Upper lobe of left lung (tissue), 6 donors: ENCODE measurements at places on chromosomes 5 and 9. TPM values are rescaled to one million over a fixed set of nuclear protein-coding genes. Genes with fewer than 3 reads are reported as not detected.
A peak's percentile ranks its signal among the peaks of the same experiment; 100 is the strongest.

The SLC4A9 gene
- 0.15 TPM for total RNA-seq

The CYSRT1 gene
- 2.0 TPM for total RNA-seq

DNA sequence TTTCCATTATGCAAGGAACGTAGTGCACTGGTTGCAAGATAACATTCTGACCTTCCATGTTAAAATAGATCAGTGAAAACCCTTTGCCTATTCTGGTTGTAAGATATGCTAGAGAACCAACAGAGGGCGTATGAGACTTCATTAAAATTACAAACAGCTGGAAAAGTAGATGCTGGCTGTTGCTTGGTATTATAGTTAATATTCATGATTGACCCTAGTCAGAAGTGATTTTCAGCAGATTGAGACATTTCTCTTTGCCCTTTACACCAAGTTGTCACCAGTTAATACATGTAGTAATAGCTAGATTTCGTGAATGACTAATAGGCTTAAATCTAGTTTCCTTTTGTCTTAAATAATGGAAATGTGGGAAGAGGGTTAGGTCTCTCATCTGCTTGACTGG is 13.8 kb upstream of the FGF18 start:
- no peak for DNase-seq

DNA sequence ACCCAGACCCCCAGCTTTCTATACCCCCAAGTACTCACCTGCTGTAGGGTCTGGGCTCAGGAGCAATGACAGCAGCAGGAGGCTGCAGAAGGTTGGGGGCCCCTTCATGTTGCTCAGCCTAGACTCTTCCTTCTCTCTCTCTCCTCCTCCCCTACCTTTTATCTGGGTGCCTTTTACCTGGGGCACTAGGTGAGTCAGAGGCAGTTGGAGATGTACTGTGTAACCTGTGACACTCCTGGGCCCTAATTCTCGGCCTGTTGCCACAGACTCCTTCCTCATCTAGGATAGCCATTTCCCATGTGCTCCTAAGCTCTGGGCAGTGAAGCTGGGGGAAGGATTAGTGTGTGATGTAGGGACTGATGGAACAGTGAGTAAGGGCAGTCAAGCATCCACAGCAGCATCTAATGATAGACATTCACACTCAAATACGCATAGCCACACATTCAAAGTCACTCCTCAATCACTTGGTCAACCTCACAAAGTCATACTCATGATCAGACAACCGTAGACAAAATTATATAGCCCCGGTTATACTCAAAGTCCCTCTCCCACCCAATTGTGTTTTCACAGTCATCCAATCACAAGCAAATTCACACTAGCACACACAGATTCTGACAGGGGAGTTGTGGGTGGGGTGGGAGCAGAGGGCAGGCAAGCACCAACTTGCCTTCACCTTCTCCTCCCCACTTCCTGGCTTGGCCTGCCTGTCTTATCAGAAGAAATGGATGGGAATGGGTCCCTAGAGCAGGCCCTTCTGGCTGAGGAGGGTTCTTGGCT is at the start of gene CCL27:
CCL27 (minus strand) TSS at position 132 of the 777 bp plus-strand sequence; CDS start at position 108, 24 bp downstream.
- no peak for DNase-seq

- no peak for DNase-seq
Observed at GRCh38 chr5:68898951-68899471, 194.8 kb upstream of the SLC30A5 start.

DNA sequence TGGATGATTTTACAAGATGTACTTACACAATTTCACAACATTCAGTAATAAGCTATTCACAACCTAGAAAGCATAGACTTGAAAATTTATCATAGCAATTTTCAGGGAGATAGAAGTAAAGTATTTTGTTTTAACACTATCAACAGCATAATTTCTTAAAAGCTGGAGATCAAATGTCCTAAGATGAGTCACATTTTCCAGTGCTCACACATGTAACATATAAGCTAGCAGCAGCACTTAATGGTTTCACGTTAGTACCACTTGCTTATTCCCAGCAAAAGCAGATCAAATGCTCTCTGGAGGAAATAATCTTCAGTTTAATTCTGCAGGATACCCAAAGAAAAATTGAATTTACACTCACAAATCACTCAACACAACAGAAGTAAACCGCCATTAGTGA is 6.5 kb downstream of the OR13C8 start:
- DNase-seq, result no peak

DNA sequence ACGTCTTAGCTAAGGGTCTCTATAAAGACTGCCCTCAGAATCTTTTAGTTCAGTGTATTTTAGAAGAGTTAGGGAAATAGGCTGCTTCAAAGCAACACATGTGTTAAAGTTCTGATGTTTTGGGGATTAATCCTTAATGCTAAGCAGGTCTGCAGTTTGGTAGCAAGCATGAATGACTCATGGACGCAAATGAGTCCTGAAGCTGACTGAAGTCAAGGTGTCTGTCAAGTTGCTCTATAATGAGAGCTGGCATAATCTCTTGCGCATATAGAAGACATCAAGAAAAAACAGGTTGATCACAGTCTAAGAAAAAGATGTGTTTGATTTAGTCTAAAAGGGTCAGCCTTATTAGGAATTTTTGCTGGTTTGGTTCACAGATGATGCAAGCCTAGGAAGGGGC is 630.1 kb downstream of the CDH12 start:
- DNase-seq, result no peak

- no peak for DNase-seq
Observed at GRCh38 chr5:124021776-124022175, 509.8 kb downstream of the CSNK1G3 start.

DNA sequence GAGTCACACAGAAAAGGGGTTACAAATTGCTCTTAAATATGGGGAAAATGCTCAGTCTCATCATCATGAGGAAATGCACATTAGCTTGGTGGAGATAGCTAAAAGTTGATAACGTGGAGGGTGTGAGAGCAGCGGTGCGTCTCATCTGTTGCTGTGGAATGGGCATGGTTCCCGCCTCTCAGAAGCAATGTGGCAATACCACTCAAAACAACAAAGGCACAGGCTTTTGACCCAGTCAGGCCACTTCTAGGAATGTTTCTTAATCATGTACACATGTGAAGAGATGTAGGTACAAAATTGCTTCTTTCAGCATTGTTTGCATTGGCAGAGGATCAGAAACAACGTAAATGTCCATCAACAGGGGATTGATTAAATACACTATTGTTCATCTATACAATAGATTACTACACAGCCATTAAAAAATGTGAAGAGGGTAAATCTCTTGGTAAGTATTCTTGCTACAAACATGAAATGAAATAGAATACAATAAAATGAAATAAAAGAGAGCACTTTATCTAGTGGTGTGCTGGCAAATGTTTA is 212.6 kb upstream of the MSX2 start:
- DNase-seq, result peak; percentile 60

GRCh38 chr5:61320860-61321259 is 11.2 kb upstream of the ZSWIM6 start:
- DNase-seq, result no peak

The FAM163B gene
- total RNA-seq, result not detected

The COL23A1 gene
- 1.4 TPM for total RNA-seq

- no peak for DNase-seq
Observed at GRCh38 chr5:157359356-157360055, 93.6 kb downstream of the CYFIP2 start.

The CSF1R gene
- total RNA-seq, result 88.1 TPM

GRCh38 chr9:4700091-4700490 is 20.7 kb downstream of the CDC37L1 start:
- no peak for DNase-seq

GRCh38 chr5:139282197-139282557 is 11.4 kb upstream of the MATR3 start:
- no peak for DNase-seq

- DNase-seq, result no peak
Observed at GRCh38 chr9:18994263-18994916, 38.6 kb downstream of the SAXO1 start.

DNA sequence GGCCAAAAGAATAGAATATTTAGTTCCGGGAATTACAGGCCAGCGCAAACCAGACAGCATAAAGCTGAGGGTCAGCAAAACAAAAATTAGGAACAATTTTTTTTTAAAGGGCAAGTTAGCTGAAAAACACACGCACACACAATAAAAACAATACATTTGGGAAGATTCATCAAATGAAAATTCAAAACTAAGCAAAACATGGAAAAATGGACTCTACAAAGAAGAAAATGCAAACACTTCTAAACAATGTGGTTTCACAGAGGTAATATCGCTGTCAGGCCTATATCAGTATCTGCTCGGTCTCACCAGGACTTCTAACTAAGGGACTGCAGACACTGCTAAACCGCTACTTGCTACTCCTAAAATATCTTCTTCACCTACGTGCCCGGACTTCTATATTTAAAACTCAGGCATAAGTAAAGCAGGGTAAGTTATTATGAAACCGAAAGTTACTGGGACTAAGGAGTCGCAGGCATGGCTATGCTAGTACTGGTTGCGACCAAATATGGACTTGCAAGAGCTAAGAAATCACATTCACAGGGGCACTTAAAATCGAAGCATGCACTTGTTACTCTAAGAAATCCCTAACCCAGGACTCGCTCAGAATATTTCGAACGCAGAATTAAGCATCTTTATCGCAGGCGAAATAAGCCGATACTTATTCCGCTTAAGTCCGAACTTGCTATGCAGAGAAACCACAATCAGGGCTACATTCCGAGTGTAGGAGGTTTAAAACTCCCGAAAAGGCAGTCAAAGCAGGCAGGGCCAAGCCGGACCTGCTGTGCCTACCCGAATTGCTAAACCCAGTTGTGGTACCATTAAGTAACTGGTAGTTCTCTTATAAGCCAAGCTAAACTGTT is 2.3 kb downstream of the ANXA2R start:
- no peak for DNase-seq

DNA sequence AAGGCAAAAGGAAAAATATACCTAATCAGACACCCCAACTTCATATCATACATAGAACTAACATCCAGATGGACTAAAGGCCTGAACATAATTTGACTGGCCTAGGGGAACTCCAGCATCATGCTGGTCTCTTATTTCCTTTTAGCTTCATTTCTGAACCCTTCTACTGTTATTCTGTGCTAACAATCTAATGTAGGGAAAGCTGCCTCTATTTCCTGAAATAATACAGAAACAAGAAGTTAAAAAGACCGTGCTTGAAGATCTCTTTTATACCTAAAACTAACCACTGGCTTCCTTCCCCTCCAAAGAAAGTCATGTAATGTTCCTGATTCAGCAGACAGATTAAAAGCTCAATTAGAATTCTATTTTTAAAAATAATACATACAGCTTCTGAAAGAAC is 36.7 kb downstream of the LPAR1 start:
- DNase-seq, result no peak

The BTNL8 gene
- 3.6 TPM for total RNA-seq

- no peak for DNase-seq
Observed at GRCh38 chr9:120711841-120712538, 2.3 kb downstream of the MEGF9 start.

DNA sequence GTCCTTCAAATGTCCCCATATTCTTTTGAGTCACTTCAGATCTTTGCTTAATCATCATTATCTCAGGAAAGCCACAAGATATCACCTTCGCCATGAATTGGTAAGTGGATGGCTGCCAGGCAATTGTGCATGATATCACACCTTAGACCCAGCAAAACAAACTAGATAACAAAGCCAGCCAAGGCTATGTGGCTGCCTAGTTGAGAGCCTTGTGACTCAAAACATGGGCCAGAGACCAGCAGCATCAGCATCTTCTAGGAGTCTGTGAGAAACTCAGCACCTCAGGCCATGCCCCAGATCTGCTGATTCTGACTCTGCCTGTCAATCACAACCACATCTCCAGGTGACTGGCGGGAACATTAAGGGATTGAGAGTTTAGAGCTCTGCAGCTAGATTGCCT is 82.8 kb downstream of the SLIT3 start:
- no peak for DNase-seq

GRCh38 chr9:76808636-76809035 is 44.4 kb downstream of the PCA3 start:
- DNase-seq, result no peak

The ADCY2 gene
- 0.44 TPM for total RNA-seq

GRCh38 chr9:109745335-109746283 is 34.4 kb upstream of the PALM2AKAP2 start:
- no peak for DNase-seq

DNA sequence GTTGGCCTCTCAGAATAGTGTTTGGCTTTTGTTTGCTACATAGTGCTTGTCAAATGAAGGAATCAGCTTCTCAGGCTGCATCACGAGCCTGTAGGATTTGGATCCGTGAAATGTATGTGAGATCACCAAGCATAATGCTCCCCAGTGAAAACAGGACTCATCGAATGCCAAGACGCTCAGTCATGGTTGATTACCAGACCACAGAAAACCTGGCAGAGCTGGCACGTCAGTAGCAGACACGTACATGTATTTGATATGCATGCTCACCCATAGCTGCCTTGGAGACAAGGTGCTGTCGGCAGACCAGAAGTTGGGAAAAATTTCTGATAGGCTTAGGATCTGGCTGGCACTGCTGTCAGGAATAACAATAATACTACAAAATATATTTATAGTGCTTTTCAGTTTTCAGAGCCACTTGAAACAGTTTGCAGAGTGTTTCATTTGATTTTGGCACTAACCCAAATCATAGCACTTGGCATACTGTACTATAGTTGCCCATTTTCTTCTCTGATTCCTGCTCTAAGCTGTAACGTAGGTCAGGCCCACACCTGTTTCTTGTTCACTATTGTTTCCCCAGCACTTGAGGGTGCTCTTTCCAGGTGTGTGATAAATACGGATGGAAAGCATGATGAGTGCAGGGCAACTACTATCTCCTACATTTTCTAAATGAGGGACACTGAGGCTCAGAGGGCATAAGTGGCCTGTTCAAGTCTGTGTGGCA is 226.1 kb downstream of the NR3C1 start:
- no peak for DNase-seq

GRCh38 chr9:96318921-96319565 is 17.1 kb upstream of the HSD17B3 start:
- no peak for DNase-seq

The PCDHGA9 gene
- 7.7 TPM for total RNA-seq

DNA sequence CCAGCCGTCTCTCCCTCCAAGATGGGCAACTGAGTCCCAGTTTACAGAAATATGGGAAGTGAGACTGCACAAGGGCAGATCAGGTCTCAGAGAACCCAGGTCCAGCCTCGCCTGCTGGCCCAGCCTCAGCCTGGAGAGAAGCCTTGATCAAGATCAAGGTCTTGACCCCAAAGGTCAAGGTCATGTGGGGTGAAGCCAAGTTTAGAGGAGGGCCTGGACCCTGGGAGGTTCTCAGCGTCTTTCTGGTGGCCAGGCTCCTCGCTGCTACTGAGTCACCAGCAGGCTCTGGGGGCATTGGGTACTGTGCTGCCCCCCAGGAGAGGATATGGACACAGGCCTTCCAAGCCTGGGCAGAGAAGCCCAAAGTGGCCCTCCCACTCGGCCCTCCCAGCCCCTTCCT is 8.8 kb downstream of the IPPK start:
- DNase-seq, result no peak

The ELAVL2 gene
- not detected for total RNA-seq
